ENCODE measurements at places on chromosomes 16 and 17. TPM values are rescaled to one million over a fixed set of nuclear protein-coding genes. Genes with fewer than 3 reads are reported as not detected.

TP53TG3F gene
- total RNA-seq, result not detected

RUNDC3A gene
- total RNA-seq, result 10.5 TPM

OR4D2 gene
- total RNA-seq, result not detected

RNF151 gene
- not detected for total RNA-seq

ZG16 gene
- 1.4 TPM for total RNA-seq

GCGR gene
- 1.4 TPM for total RNA-seq

GPRC5B gene
- 20.6 TPM for total RNA-seq

FBXL16 gene
- 0.16 TPM for total RNA-seq

KRTAP1-5 gene
- not detected for total RNA-seq

B3GNT9 gene
- total RNA-seq, result 8.7 TPM

CCL5 gene
- not detected for total RNA-seq

PYY gene
- total RNA-seq, result not detected

MYL4 gene
- total RNA-seq, result 1.1 TPM

NPIPA7 gene
- not detected for total RNA-seq

CACNG1 gene
- total RNA-seq, result not detected

BCL7C gene
- total RNA-seq, result 50.1 TPM

BPTF gene
- total RNA-seq, result 79.3 TPM

EME1 gene
- total RNA-seq, result not detected

CCL8 gene
- total RNA-seq, result not detected

KRT36 gene
- total RNA-seq, result not detected

DDX5 gene
- total RNA-seq, result 833 TPM

NAGS gene
- 1.4 TPM for total RNA-seq

ADAD2 gene
- total RNA-seq, result 0.83 TPM

TUFM gene
- 75.3 TPM for total RNA-seq

CDRT15L2 gene
- not detected for total RNA-seq

ABCA6 gene
- total RNA-seq, result 111 TPM

SLC52A1 gene
- not detected for total RNA-seq

ZPBP2 gene
- not detected for total RNA-seq

MT1E gene
- total RNA-seq, result 295 TPM

TMEM100 gene
- 9.0 TPM for total RNA-seq

ENPP7 gene
- total RNA-seq, result not detected

SMCR8 gene
- 10.5 TPM for total RNA-seq

MMP25 gene
- total RNA-seq, result 0.16 TPM

MMP2 gene
- 168 TPM for total RNA-seq

CAMTA2 gene
- 21.0 TPM for total RNA-seq

WIPF2 gene
- 8.9 TPM for total RNA-seq

NPIPB9 gene
- 7.5 TPM for total RNA-seq

SMURF2 gene
- total RNA-seq, result 30.2 TPM

SYNRG gene
- total RNA-seq, result 18.9 TPM

DHODH gene
- 4.1 TPM for total RNA-seq

FOXL1 gene
- total RNA-seq, result 0.14 TPM

GRB2 gene
- 75.3 TPM for total RNA-seq

CPHXL2 gene
- total RNA-seq, result not detected

DRC7 gene
- total RNA-seq, result not detected

MC1R gene
- total RNA-seq, result 8.0 TPM

MYO1D gene
- 21.6 TPM for total RNA-seq

GNG13 gene
- total RNA-seq, result not detected

SLC16A6 gene
- not detected for total RNA-seq

BEAN1 gene
- total RNA-seq, result 0.41 TPM

SMIM5 gene
- total RNA-seq, result 0.82 TPM

SALL1 gene
- total RNA-seq, result not detected

CRYM gene
- 5.5 TPM for total RNA-seq
